Caudate nucleus (tissue), 63 donors: ENCODE measurements at places on chromosomes 2 and 18.
A peak's percentile ranks its signal among the peaks of the same experiment; 100 is the strongest.

DNA sequence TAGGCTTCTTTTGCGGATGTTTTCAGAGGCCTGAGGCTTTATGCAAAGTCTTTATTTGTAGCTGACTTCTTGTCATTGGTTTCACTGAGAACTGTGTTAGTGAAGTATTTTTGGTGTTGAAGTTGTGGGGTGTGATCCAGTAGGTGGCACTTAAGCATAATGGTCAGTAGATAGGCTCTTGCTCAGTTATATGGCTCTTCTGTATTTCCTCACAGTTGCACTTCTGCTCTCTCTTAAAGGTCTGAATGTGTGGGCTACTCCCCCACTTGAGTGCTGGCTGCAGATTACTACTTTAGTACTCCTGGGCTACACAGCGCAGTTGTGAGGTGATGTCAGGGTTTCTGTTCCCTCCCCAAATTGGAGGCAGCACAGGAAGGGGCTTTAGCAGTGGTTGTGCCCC lies 133.8 kb upstream of the SCN7A start:
- no peak for DNase-seq

DNA sequence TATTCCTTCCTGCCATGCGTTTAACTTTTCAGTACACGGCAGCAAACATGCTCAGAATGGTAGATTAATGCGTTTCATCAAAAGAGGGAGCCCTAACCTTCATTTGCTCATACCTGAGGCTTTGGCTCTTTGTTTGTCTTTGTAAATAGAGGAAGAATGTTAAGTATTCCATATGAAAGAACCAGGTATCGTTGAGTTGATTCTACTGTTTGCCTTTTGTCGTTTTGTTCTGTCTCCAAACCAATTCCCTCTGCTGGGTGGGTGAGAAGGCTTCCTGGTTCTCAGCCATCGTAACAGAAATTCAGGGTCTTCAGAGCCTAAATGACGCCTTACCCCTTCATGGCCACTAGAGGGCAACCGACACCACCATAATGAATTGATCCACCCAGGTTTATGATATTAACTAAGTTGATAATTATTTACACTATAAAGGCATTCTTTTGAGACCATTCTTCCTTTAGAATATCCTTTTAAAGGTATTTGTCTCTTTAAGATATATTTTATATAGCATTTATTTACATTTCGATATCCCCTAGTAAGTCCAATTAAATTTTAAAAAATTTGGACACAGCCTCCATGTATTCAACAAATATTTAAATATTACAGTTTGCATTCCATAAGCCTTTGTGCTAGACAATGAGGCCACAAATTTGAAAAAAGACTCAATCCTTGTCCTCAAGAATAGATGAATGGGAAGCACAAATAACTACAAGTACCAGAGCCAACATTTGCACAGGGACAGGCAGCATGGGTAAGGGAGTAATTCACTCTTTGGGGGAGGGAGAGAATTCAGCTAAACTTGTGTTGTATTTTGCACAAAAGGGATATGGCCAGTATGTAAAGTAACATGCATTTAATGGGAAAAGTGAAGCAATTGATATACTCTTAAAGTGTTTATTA lies 48.1 kb downstream of the TIMM21 start:
- peak; percentile 54 for DNase-seq

- DNase-seq, result no peak
Measured at GRCh38 chr18:23859466-23860336, 154.9 kb upstream of the TTC39C start.

- DNase-seq, result no peak
Measured at GRCh38 chr18:54209471-54210180, 14.8 kb downstream of the MBD2 start.

- no peak for DNase-seq
Measured at GRCh38 chr18:55982992-55983391, 395.0 kb upstream of the TCF4 start.

- DNase-seq, result no peak
Measured at GRCh38 chr2:207871911-207872310, 102.2 kb upstream of the FZD5 start.

DNA sequence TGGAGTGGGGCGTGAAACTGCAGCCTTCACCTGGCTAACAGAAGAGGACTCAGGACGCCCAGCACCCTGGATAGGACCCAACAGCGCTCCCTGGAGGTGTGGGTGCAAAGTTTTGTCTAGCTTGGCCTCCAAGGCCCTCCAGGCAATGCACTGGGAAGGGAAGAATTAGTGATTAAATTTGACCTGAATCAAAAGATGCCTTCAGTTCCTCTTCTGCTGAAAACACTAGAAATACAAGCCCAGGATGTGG lies 779 bp upstream of the TRIB2 start:
- DNase-seq, result peak; percentile 44

- DNase-seq, result no peak
Measured at GRCh38 chr2:190535586-190535985, 1.1 kb upstream of the NEMP2 start.

- DNase-seq, result no peak
Measured at GRCh38 chr2:206408323-206409320, 34.7 kb upstream of the ADAM23 start.

DNA sequence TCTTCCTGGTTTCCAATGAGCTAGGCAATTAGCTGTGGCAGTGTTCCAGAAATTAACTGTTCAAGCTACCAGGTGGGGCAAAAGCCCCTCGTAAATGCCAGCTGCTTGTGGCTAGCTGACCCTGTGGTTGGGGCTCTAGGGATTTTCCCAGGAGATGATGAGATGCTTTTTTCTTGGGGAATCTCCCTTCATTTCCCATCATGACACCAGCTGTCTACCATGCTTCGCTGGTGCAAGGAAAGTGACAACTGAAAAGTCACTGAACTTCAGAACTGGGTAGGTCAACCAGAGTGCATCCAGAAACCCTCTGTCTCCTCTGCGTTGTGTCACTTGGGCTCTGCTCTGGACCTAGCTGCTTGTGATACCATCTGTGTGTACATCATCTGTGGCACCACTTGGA lies 386.5 kb upstream of the DCC start:
- no peak for DNase-seq

GRCh38 chr2:32825291-32825712 lies 121.5 kb upstream of the LTBP1 start:
- DNase-seq, result peak; percentile 5
